AG09309 (cell line): ENCODE measurements at places on chromosomes 4 and X.

DNA sequence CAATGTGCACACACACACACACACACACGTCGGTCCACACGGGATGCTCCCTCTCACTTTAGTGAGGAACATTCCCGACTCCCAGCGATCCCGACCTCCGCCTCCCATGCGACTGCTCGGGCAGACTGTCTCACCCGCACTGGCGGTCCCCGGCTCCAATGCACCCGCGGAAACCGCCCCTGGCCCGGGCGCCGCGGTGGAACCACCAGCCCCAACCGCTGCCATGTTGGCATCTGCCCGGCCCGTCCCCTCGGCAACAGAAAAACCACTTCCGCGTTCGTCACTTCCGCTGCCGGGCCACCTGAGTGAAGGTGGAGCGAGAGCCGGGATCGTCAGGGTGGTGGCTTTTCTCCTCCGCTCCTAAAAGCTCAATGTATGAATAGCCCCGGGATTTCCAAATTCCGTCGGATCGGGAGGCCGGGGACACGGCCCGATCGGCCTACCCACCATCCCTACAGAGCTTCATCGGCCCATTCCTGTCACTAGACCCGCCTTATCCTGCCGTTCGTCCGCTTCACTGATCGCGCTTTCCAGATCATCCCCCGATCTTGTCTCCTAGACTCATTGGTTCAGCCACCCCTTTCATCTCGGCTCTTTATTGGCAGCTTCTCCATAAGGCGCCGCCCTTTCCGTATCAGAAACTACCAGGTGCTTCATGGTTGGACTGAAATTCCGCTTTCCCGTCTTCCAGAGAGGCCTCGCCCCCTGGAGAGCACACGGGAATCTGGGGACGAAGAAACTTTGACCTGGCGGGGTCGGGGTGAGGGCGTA lies at the start of gene SLC35A2:
SLC35A2 (minus strand) TSS at position 235 of the 771 bp plus-strand sequence; CDS start at position 225, 10 bp downstream.
- DNase-seq = no peak

DNA sequence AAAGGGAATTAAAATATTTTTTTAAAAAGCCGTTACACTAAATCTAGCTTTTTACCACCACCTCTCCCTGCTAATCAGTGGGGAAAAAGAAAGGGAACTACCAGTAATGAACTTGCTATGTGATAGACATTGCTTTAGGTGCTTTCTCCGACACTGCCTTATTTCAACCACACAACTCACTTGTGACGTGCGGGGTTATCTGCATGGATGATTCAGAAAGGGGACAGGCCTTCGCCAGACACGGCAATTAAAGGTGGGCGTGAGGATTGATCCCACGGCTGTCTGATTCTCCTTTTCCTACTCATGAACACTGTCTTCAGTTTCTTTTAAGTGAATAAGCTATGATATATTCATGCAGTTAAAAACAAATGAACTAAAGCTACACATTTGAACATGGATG lies 882 bp upstream of the CXCR3 start:
- DNase-seq = no peak

- DNase-seq = no peak
Measured at GRCh38 chr4:84312426-84313012, 186.6 kb downstream of the NKX6-1 start.

- DNase-seq = no peak
Measured at GRCh38 chr4:94400191-94400590, 51.6 kb upstream of the PDLIM5 start.

DNA sequence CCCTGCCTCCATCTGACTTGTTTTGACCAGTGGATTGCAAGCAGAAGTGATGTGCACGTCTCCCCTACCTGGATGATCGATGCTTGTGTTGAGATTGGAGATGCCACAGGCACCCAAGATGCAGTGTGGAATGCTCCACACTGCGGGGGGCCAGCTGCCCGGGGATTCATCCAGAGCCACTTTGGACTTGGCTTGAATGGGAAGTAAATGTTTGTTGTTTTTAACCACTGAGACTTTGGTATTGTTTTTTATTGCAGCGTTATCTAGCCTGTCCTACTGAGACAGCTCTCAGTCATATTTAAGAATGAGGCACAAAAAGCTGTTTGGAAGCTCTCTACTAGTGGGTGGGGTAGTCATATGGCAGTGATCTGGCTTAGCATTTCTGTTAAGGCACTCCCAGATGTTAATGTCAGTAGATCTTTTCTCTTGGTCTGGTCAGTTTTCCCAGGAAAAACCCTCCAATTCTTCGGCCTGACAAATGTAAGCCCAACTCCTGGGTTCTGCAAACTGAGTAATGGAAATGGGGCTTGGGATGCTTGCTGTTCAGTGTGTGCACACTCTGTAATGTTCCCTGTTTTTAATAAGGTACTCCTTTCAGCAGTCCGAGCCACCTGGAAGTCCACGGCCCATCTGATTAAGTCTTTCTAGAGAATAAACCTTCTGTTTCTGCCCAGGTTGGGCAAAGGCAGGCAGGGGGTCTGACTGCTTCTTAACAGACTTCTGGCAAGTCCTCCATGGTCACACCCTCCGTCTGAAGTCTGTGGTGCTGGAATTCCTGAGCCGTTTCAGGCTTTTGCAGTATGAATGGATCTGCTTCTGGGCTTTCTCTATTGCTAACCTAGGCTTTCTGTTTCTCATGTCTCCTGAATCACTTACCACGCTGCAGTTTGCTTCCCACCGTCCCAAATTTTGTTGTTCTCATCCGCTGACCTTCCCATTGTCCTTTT lies 74.8 kb downstream of the WWC2 start:
- no peak for DNase-seq

DNA sequence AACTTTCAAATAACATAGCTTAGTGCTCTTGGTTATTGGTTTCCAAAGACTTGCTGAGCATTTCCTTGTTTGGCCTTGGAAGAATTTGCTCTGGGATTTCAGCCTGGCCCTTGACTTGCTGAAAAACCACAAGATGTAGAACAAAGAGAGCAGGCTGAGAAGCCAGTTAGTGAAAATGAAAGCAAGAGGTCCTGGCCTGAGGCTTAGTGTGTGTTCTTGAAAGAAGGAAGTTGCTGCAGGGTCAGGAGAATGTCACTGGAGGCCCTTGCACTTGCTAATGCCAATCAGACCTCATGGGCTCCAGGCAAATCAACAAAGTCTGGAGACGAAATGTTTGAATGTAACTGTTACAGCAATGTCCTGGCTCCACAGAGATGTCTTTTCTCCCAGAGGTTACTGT lies 79.4 kb downstream of the SYNPO2 start:
- peak; percentile 67 for DNase-seq

- no peak for DNase-seq
Measured at GRCh38 chr4:113781439-113782040, 20.0 kb upstream of the CAMK2D start.

DNA sequence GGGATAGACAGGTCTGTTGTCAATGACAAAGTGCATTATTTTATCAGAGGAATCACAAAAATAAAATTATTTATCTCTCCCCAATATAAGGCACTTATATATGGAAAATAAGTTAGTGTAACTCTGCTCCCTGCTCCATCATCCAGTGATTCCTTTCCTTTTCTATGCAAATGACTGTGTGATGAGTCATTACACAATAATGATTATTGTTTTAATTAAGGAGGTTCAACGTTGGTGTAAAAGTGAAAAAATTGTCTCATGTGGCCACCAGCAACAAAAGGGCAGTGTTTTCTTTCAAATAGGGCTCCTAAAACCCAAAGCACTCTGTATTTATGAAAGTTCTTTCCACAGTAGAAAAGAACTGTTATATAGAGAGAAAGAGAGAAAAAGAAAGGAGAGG lies 16.7 kb downstream of the SLC7A11 start:
- no peak for DNase-seq

DNA sequence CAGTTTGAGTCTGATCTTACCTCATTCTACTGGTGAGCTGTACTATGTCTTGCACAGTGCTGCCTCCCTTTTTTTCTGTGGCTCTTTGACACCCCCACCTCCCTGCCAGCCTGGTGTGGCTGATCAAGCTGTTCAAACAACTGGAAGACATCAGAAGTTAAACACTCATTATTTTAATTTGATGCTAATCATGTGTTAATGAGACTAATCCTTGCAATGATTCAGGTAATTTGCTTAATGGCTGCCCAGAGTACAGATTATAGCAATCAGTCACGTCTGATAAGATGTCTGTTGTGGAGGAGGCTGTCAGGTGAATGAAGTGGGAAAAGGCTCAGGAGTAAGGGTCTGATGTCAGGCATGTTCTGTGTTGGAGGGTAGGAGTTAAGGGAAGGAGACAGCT lies 87.4 kb upstream of the GK2 start:
- DNase-seq = no peak

GRCh38 chrX:122850326-122850725 lies 333.8 kb upstream of the GRIA3 start:
- no peak for DNase-seq

- DNase-seq = no peak
Measured at GRCh38 chr4:83767067-83767466, 231.2 kb downstream of the GPAT3 start.
